ENCODE measurements at places on chromosomes 1 and 21. TPM values are rescaled to one million over a fixed set of nuclear protein-coding genes. Genes with fewer than 3 reads are reported as not detected.

Gene TBX19
- polyA plus RNA-seq = 1.2 TPM

Gene BTBD8
- 0.51 TPM for polyA plus RNA-seq

Gene RHD
- polyA plus RNA-seq = not detected

Gene NTNG1
- 0.05 TPM for polyA plus RNA-seq

Gene S100A4
- 249 TPM for polyA plus RNA-seq

Gene UTS2
- 0.04 TPM for polyA plus RNA-seq

Gene FMO4
- polyA plus RNA-seq = 2.3 TPM

Gene PKLR
- 0.04 TPM for polyA plus RNA-seq

Gene SH3BGR
- polyA plus RNA-seq = 4.9 TPM

Gene CD53
- polyA plus RNA-seq = 8.0 TPM

Gene SPRR5
- polyA plus RNA-seq = 1.1 TPM

Gene RNU1-1
- not detected for polyA plus RNA-seq

Gene TNFRSF25
- 53.9 TPM for polyA plus RNA-seq

Gene SLC1A7
- 0.10 TPM for polyA plus RNA-seq

Gene OLFM3
- not detected for polyA plus RNA-seq

Gene TRABD2B
- 0.24 TPM for polyA plus RNA-seq

Gene IVL
- 161 TPM for polyA plus RNA-seq

Gene UBIAD1
- polyA plus RNA-seq = 6.6 TPM

Gene S100A3
- polyA plus RNA-seq = 10.2 TPM

Gene ZMYND12
- 0.36 TPM for polyA plus RNA-seq

Gene CLDN17
- polyA plus RNA-seq = 6.5 TPM

Gene MYOG
- not detected for polyA plus RNA-seq

Gene FCRL4
- polyA plus RNA-seq = not detected

Gene BRDT
- polyA plus RNA-seq = not detected

Gene TRIM45
- polyA plus RNA-seq = 3.0 TPM

Gene PRAMEF7
- not detected for polyA plus RNA-seq

Gene PLA2G2F
- polyA plus RNA-seq = 0.02 TPM

Gene PTPN22
- 0.76 TPM for polyA plus RNA-seq

Gene CITED4
- polyA plus RNA-seq = 11.7 TPM

Gene LENEP
- polyA plus RNA-seq = not detected

Gene KCNC4
- 1.9 TPM for polyA plus RNA-seq

Gene SELENOF
- 64.9 TPM for polyA plus RNA-seq

Gene RCC1
- polyA plus RNA-seq = 32.5 TPM

Gene GMEB1
- 3.2 TPM for polyA plus RNA-seq

Gene SYPL2
- 0.38 TPM for polyA plus RNA-seq

Gene PTPRU
- polyA plus RNA-seq = 4.0 TPM

Gene MEX3A
- polyA plus RNA-seq = 0.36 TPM

Gene HSD3B1
- not detected for polyA plus RNA-seq

Gene SLC25A34
- polyA plus RNA-seq = 2.7 TPM

Gene PDXK
- polyA plus RNA-seq = 73.4 TPM

Gene LEFTY1
- 0.02 TPM for polyA plus RNA-seq

Gene SERPINC1
- polyA plus RNA-seq = 0.06 TPM

Gene HES3
- not detected for polyA plus RNA-seq

Gene MIXL1
- not detected for polyA plus RNA-seq

Gene KIF2C
- 9.4 TPM for polyA plus RNA-seq

Gene TLR5
- polyA plus RNA-seq = 4.7 TPM

Gene ASCL5
- not detected for polyA plus RNA-seq

Gene ACTL8
- 0.12 TPM for polyA plus RNA-seq

Gene SLC6A9
- polyA plus RNA-seq = 22.8 TPM

Gene GUCA2B
- not detected for polyA plus RNA-seq

Gene PTPN14
- polyA plus RNA-seq = 2.4 TPM

Gene IGSF21
- polyA plus RNA-seq = 0.13 TPM

Gene TMEM234
- 10.4 TPM for polyA plus RNA-seq

Gene OR6K3
- polyA plus RNA-seq = not detected

Gene AMY1A
- polyA plus RNA-seq = not detected

Gene BRINP3
- polyA plus RNA-seq = 0.11 TPM

Gene NTRK1
- 0.06 TPM for polyA plus RNA-seq

Gene CD101
- polyA plus RNA-seq = 2.9 TPM

Gene RGS8
- polyA plus RNA-seq = not detected

Gene PPCS
- 157 TPM for polyA plus RNA-seq
